ENCODE measurements at places on chromosomes 4 and X.

DNA sequence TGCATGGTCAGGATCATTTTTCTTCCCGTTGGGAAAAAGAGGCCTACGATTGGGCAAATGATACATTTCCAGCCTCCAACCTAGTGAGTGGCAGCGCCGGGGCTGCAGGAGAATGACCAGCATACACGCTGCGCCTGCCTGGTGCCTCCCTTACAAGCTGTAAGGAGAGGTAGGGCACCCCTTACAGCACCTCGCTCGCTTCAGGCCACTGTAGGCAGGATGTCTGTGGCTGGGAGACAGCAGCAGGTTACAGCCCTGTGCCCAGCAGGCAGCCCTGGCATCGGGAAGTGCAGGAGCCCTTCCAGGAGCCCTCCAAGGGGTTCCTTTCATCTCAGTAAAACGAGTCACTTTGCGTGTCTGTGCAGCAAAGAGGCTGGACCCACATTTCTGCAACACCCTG lies 88.4 kb downstream of the EVC start:
- no peak for DNase-seq

- peak; percentile 48 for DNase-seq
These were observed 15.3 kb downstream of the STAG2 start for GRCh38 chrX:123976706-123977316.

DNA sequence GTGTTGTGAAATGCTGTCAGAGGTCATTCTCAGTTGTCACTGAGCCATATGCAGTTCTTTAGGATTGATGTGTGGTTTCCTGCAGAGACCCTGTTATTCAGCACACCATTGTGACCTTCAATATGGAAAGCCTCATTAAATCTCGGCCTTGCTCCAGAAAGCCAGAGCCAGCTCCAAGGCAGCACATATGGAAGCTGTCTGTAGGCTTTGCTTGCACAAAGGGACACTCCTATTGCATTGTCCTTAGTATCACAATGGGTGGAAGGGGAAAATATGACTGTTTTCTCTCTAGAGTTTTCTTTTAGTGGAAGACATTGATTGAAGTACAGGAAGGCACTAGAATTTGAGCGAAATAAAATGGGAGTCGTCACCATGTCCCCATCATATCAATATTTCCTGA lies 179.0 kb downstream of the CEP135 start:
- peak; percentile 60 for DNase-seq

DNA sequence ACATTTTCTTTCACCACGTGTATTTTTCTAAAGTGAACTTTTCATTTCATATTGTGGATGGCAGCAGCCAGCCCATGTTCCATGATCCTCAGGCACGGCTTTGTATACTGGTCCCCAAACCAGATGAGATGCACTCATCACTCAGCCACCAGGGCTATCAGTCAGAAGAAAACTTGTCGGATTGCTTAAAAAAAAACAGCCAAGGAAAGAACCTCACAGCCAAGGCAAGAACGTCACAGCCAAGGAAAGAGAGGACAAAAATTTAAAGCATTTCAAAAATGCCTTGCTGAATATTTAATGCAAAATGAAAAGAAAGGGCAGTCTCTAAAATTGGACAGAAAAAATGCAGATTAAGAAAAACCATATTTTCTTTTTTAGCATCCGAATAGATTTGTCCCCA lies 333.3 kb downstream of the PDGFC start:
- peak; percentile 87 for DNase-seq

- peak; percentile 80 for DNase-seq
These were observed 160.7 kb upstream of the LDB2 start for GRCh38 chr4:17058916-17059741.

GRCh38 chrX:148380650-148381561 lies 119.5 kb upstream of the AFF2 start:
- peak; percentile 35 for DNase-seq

GRCh38 chr4:96936886-96937285 lies 1097.0 kb downstream of the PDHA2 start:
- DNase-seq = no peak

- no peak for DNase-seq
These were observed 104.7 kb upstream of the SMIM10 start for GRCh38 chrX:134886002-134886596.

DNA sequence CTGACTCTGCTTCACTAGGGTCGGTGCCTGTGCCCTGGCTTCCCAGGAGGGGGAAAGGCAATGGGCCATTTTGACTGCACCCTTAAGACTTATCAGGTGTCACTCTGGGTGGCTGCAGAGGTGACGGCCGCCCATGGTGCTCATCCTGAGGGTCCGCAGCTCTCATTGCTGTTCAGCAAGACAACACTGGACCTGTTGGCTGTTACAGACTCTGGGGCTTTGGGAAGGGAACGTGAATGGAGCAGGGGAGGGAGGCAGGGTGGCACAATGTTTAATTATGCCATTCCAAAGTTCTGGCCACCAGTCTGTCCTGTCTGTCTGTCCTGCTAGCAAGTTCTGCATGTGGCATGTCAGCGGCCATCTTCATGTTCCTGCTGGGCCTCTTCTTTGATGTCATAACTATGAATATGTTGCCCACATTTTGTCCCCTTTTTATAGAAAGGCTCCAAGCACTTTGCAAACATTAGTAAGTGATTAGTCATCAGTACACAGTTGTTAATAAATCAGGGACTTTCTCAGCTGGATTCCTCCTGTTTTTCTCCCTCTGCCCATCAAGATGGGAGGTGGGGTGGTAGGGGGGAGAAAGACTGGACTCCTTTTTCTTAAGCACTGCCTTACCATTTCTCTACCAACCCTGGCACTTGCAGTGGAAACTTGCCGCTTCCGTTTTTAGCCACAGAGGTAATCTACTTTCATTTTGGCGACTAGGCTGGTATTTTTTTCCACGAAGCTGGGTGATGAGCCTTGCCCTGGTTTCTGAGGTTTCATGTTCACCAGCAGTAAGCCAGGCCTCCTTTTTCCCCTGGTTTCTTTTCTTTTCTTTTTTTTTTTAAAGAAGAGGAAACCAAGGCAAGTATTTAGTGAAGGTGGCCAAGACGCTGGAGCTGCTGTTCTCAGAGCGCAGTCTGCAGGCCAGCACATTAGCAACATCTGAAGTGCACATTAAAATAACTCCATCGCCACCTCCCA lies 88.6 kb upstream of the TRIM2 start:
- peak; percentile 80 for DNase-seq

GRCh38 chr4:155552180-155552579 lies 114.5 kb upstream of the GUCY1A1 start:
- DNase-seq = peak; percentile 40

DNA sequence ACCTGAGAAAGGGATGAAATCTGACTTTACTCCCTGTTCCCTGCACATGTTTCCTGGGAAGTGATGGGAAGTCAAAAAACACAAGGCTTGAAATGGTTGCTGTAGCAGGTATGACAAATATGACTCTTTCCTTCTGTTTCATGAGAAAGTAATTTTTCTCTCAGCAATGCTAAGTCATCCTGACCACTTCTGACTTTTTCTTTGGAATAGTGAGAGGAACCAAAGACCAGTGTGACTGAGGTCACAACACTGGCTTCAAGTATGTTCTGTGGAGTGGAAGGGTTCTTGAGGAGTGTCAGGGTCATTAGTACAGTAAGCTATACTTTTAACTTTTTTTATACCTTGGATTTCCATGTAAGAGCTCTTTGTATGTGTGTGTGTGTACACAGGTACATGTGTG lies 225.3 kb downstream of the PPP3CA start:
- DNase-seq = no peak

- DNase-seq = peak; percentile 13
These were observed 7.6 kb downstream of the CITED1 start for GRCh38 chrX:72297953-72298730.

DNA sequence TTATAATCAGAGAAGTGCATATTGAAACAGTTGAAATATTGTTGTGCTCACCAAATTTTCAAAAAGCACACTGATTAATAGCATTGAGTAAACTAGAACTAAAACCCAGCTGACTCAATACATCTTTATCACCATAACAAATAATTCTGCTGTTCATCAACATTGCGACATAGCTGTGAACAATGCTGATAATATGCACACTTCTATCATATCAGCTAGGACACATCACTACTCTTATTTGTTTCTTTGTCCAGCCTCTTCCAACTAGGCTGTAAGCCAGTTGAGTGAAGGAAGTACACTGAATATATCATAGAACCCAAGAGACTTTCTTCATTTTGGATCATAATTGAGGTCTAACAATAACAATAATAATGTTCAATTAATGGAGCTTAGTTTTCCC lies 349.7 kb downstream of the IQCM start:
- DNase-seq = peak; percentile 2

DNA sequence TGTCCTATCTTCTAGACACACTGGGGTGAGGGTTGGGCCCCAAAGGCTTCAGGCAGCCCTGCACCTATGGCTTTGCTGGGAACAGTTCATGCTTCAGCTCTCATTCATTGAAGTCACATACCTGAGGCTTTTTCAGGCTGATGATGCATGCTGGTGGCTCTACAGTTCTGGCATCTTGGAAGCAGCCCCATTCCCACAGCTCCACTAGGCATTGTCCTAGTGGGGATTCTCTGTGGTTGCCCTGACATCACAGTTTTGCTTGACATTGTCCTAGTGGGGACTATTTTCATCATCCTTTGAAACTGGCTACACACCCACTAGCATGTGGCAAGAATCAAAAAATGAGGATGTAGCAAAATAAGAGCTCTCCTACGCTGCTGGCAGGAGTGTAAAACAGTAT lies 37.7 kb upstream of the C4orf17 start:
- DNase-seq = peak; percentile 42

DNA sequence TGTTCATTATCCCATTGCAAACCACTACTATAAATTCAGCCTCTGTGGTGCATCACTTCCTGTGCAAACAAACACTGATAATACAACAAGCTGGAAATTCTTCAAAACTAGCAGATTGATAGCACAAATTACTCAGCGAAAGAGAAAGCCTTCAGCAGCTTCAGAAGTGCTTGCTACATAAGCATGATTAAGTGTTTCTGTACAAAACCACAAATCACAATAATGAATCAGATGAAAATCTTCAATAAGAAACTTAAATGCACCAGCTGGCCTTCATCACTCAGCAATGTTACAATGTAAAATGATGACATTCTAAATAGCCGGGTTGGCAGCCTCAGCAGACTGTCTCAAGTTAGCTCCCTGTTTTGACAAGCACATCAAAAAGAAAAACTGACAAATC lies 262.2 kb downstream of the SPOCK3 start:
- DNase-seq = peak; percentile 49

DNA sequence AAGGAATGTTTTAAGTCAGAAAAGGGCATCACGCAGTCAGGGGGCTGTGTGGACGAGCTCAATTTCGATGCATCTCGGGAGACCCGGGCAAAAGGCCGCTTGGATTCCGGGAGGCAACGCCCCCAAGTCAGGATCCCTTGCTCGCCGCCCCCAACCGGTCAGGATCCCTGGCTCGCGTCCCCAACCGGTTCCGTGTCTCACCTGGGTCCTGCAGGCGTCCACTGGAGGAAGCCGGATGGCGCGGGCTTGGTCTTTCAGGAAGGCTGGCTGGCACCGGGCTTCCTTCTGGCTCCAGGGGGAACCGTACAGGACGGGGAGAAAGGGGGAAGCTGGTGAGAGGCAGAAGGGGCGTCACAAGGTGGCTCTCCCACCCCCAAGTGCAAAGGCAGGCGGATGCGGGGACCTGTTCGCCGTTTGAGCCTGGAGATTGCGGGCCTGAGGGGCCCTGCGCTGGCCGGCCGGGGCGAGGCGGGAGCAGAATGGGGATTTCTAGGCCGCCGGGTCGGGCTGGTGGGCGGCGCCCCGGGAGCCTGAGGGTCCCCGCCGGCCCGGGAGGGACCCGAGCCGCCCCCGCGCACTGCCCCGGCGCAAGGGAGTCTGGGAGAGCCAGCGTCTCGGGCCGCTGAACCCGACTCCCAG lies 84.7 kb downstream of the HPRT1 start:
- DNase-seq = peak; percentile 45

DNA sequence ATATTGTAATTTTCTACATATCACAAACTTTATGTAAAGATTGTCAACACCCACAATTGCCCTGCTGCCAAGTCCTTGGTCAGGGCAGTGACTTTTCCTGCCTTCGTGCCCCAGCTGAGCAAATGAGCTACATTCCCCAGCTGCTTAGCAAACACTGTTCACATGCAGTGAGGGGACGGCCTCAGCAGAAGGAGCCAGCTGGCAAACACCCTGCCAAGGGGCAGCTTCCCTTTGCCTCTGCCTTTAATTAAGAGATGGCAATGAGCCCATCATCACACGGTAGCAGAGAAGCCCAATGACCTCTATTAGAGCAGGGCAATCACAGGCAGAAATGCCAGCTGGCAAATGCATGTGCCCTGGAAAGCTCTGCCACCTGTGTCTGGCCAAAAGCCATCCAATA lies 253.4 kb downstream of the EPHA5 start:
- DNase-seq = peak; percentile 4

- no peak for DNase-seq
These were observed 505.2 kb downstream of the ZNF674 start for GRCh38 chrX:46040001-46040400.

GRCh38 chr4:161005746-161006145 lies 1158.1 kb downstream of the FSTL5 start:
- DNase-seq = no peak

- DNase-seq = no peak
These were observed 173.8 kb upstream of the MID1 start for GRCh38 chrX:10794203-10794630.

GRCh38 chr4:19913650-19914049 lies 338.1 kb upstream of the SLIT2 start:
- DNase-seq = no peak

DNA sequence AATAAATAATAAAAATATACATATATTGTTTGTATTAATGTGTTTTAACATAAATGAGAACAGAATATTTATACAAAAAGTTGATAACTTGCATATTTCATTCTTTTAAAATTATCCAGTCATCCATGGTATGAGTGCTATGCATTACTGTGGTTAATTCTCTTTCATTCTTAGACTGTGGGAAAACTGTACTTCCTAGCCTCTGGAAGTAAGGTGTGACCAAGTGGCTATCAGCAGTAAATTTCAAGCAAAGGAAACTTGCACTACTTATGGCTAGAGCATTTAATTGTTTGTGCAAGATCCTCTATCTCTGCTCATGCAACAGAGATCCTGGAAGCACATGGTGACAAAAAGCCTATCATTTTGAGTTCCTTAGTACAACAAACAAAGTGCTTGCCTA lies 1054.5 kb upstream of the PABPC4L start:
- DNase-seq = peak; percentile 79

DNA sequence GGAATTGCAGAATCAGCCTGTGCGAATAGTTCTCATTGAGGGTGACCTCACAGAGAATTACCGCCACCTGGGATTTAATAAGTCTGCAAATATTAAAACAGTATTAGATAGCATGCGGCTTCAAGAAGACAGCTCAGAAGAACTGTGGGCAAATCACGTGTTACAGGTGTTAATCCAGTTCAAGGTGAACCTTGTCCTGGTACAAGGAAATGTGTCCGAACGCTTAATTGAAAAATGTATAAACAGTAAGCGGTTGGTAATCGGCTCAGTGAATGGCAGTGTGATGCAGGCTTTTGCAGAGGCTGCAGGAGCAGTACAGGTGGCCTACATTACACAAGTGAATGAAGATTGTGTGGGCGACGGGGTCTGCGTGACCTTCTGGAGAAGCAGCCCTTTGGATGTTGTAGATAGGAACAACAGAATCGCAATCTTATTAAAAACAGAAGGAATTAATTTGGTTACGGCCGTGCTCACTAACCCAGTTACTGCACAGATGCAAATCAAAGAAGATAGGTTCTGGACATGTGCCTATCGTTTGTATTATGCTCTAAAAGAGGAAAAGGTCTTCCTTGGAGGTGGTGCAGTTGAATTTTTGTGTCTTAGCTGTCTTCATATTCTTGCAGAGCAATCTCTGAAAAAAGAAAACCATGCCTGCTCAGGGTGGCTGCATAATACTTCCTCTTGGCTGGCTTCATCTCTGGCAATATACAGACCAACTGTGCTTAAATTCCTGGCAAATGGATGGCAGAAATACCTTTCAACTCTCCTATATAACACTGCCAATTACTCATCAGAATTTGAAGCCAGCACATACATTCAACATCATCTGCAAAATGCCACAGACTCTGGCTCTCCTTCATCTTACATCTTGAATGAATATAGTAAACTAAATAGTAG lies 10.7 kb downstream of the BBS12 start:
- peak; percentile 22 for DNase-seq

Data from fibroblast of upper back skin (primary cell).